ENCODE measurements at places on chromosomes 1 and 21.

DNA sequence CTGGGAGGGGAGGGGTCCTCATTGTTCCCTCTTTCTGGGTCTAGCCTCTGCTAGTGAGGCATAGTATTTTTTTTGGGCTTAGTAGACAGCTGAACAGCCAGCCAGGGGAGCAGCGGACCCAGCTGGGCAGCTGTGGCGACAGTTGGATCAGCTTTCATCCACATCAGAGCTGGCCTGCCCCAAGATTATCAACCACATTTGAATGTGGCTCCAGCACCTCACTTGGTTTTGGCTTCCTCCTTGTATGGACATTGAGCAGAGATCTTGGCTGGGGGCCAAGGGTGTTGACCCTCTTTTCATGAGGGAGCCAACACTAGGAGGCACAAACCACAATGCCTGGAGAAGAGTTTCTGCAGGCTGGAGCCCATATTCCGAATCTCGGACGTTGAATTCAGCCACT lies 25.0 kb downstream of the WNT4 start:
- no peak for DNase-seq

- no peak for DNase-seq
Observed at GRCh38 chr1:243733670-243734307, 116.3 kb downstream of the AKT3 start.

DNA sequence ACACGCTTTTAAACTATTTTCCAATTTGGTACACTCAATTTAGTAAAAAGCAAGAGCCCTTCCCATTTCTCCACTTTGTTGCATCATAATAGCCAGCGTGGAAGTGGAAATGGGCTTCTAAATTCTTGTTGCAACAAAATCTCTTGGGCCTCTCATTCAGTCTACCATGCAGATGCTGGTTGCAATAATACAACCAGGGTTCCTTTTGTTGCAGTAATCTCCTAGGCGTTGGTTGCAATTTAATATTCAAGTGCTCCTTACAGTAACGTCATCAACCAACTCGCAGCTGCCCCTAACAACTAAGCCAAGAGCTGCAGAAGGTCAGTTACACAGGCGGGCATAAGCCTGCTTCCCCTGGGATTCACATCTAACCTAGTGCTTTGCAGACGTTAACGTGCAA lies 2.7 kb upstream of the HDGF start:
- no peak for DNase-seq

DNA sequence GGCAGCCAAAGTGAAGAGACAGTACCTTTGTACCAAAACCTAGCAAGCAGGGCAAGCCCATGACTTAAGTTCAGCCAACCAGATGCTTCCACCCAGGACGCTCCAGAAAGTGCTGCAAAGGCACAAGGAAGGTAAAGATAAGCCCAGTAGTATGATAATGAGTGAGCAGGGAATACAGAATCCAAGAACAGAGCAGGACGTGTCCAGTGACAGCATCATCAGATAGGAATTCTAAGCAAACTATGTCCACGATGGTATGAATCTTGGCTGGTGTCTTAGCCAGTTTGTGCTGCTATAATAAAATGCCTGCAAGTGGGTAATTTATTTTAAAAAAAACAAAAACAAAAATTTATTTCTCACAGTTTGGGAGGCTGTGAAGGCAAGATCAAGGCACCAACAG lies 13.6 kb downstream of the GJA4 start:
- no peak for DNase-seq

DNA sequence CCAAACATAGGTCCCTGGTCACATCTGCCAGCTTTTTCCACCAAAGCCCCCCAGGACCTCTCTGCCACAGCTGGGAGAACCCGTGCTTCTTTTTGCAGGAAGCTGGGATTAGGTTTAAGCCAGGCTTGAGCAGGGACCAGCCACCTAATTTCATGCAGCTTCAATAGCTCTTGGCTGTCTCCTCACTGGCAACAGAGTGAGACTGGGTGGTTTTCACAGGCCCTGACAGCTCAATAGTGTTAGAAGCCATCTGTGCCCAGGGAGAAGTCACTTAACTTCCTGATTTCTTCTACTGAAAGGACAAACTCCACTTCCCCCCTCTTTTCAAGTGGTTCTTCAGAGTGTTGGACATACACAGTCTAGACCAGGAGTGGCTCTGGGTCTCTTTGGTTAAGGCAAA lies 20.4 kb upstream of the SRSF4 start:
- no peak for DNase-seq

DNA sequence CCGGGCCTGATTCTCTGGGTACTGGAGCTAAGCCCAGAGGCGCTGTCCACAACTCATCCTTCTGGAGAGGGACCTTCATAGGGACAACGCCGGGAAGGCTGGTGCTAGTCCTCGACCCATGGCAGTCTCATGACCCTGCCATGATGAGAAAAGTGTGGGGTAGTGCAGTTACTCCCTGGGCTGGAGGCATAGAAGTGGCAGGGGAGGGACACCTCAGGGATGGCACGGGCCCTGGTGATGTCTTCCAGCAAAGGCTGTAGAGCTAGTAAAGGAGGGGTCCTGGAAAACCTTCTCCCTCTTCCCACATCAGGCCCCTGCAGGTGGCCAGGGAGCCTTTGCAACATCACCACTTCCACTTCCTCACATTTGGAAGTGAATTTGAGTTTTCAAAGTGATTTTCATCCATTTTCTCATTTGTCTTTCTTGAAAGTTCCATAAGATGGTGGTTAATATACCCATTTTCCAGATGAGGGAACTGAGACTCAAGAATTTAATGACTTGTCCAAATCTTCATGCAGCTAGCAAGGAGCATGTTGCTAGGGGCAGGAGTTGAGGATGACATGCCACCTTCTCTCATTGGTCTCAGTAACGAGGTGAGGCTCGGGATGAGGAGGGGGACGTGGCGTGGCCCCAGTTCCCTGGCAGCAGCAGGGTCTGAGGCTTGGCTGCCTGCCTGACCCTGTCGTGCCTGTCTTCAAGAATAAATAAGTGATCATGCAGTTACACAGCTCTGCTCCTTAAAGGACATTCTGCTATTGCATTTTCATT lies 3.3 kb upstream of the GOLT1A start:
- no peak for DNase-seq

GRCh38 chr1:44314452-44314851 lies 40.6 kb downstream of the ERI3 start:
- no peak for DNase-seq

- DNase-seq, result no peak
Observed at GRCh38 chr21:46297338-46298271, 11.5 kb downstream of the YBEY start.

DNA sequence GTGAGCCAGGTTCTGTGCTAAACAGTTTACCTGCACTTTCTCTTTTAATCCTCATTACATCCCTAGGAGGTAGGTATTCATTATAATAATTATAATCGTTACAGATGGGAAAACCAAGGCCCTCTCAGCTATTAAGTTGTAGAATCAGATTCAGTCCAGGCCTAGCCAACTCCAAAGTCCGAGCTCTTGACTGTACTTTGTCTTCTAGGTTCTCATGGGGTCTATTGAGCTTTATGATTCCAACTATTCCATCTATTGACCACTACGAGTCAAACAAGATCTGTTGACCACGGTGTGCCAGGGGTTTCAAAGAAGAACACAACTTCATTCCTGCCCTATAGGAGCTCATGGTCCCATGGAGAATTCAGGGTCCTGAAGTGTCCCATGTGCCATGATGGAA lies 2.0 kb downstream of the IFNLR1 start:
- DNase-seq, result no peak

- DNase-seq, result no peak
Observed at GRCh38 chr1:89657886-89658285, 25.0 kb downstream of the LRRC8C start.

DNA sequence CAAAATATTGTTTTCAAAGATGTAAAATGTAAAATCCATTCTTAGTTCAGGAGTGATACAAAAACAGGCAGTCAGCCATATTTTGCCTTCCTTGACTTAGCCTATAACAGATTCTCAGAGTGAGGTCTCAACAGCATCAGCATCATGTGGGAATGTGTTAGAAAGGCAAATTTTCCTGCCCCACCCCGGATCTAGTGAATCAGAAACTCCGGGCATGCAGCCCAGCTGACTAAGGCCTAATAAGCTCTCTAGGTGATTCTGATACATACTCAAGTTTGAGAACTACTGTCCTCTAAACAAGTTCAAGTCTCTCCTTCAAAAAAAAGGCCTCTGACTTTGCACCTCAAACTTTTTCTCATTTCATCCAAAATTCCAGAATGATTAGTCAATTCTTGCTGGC lies 46.9 kb upstream of the PRRC2C start:
- no peak for DNase-seq

DNA sequence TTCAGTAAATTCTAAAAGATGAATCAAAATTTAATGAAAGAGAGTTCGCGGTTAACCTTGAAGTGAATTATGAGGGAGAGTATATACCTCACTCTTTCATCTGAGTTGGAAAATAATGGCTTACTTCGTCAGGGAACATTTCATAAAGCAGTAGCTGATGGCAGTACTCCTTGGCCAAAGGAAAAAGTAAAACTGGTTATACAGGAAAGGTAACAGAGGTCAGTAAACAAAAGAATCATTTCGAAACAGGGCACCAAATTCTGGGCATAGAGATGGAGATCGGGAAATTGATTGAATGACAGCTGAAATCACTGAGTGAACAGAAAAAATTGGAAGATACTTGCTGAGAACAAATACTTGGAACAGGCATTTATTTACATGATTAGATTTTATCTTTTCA lies 199.0 kb downstream of the OLFM3 start:
- no peak for DNase-seq

Data from stimulated activated CD4-positive, alpha-beta T cell treated with anti-CD3 and anti-CD28 coated beads, Interleukin-4, amount 100 ng/mL, for 48 hours (primary cell).